ENCODE measurements at places on chromosomes 4 and X. TPM values are rescaled to one million over a fixed set of nuclear protein-coding genes. Genes with fewer than 3 reads are reported as not detected.

Gene GRSF1
- polyA plus RNA-seq = 118 TPM

Gene TCEAL5
- polyA plus RNA-seq = 21.7 TPM

Gene MAGEC1
- not detected for polyA plus RNA-seq

Gene NDST3
- polyA plus RNA-seq = 4.0 TPM

Gene TBC1D1
- polyA plus RNA-seq = 48.5 TPM

Gene SUPT20HL2
- polyA plus RNA-seq = not detected
